Stimulated activated CD4-positive, alpha-beta T cell treated with anti-CD3 and anti-CD28 coated beads, Interleukin-1b, Interleukin-23, amount 100 ng/mL, for 24 hours (primary cell): ENCODE measurements at places on chromosomes 13 and 19.

DNA sequence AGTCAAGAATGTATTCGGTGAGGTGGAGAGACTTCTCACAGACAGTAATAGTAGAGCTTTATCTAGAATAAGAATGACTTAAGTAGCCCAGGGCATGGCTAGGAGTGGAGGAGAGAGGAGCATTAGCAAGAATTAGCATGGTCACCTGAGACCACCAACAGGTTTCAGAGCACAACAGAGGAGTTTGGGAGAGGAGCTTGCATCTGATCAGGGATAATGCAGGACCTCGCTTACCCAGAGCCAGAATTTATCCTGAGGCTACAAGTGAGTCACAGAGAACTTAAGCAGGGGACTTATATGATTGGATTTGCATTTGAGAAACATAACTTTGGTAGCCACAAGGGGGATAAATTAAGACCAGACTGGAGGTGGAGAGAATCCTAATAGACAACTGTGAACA lies 102.1 kb upstream of the FNDC3A start:
- DNase-seq: no peak

DNA sequence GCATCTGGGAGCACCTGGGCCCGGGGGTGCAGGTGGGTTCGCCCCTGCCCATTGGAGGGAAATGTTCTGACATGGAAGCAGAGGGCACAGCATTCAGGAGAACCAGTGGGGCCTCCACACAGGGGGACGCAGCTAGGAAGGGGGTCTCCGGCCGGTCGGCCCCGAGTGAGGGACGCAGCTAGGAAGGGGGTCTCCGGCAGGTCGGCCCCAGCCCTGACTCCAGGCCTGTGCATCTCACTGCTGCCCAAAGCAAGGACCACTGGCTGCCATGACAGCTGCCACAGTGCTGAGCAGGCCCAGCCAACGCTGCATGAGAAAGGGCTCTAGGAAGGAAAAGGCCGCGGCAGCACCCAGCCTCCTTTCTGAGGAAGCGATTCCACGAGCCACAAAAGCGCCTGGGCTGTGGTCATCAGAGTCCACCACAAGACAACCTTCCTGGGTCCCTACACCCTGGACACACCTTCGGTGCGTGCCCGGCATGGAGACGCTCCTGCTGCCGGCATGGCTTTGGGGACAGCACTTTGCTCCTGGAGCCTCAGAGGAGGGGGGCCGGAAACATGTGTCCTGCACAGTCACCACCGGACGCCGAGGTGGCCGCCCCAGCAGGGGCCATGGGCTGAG lies 9.7 kb downstream of the RASA3 start:
- no peak for DNase-seq

GRCh38 chr19:43438291-43439031 lies 23.8 kb downstream of the TEX101 start:
- no peak for DNase-seq

- DNase-seq: no peak
These were observed 1198.2 kb upstream of the PCDH9 start for GRCh38 chr13:68428292-68428691.

DNA sequence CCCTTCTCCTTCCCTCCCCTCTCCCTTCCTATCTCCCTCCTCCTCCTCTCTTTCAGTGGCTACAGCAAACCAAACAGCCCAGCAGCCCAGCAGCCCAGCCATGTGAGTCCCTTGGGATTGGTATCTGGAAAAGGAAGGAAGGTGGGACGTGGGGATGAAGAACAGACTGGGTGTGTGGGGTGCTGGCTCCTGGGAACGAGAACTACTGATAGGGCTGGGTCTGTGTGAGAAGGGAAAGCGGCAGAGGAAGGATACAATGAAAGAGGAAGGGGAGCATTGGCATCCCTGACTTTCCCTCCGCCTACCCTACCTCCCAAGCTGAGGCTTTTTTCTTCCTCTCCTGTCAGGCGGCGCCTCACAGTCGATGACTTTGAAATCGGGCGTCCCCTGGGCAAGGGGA lies 863 bp downstream of the AURKC start:
- no peak for DNase-seq
